ENCODE measurements at places on chromosomes 6 and 20.

DNA sequence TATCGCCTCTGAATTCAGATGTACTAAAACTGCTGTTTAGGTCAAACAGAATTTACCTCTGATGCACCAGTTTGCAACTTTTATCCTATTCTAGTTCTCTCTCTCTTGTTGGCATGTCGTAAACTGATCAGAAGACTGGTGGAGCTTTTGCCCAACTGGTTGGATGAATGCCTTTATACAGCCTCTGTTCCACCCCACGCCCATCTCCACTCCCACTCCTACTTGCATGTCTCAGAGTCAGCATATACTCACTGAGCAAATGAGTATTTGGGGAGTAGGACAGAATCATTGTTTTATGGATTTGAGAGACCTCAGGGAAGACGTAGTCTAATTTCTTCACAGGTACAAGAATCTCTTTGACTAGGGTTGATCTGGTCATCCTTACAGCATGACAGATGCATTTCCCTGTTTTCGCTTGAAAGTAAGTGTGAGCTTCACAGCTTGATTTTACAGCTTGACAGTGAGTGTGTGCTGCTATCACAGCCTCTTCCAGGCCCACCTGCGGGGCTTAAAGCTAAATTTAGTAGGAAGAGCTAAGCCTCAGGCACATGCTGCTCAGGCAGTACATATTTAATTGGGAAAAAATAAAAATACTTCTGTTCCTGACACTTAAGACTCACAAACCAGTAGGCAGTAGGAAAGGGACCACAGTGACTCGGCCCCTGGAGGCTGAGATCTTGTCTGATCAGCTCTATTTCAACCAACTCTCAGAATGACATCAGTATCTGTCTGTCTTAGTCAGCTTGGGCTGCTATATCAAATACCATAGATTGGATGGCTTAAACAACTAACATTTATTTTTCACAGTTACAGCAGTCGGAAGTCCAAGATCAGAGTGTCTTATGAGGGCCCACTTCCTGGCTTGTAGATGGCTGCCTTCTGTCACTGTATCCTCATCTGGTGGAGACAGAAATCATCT lies 30.4 kb downstream of the TRMT6 start:
- DNase-seq = no peak

GRCh38 chr6:158290659-158291058 lies 21.6 kb upstream of the TULP4 start:
- DNase-seq = peak; percentile 52

GRCh38 chr20:21006611-21007010 lies 99.5 kb downstream of the LINC00237 start:
- no peak for DNase-seq

DNA sequence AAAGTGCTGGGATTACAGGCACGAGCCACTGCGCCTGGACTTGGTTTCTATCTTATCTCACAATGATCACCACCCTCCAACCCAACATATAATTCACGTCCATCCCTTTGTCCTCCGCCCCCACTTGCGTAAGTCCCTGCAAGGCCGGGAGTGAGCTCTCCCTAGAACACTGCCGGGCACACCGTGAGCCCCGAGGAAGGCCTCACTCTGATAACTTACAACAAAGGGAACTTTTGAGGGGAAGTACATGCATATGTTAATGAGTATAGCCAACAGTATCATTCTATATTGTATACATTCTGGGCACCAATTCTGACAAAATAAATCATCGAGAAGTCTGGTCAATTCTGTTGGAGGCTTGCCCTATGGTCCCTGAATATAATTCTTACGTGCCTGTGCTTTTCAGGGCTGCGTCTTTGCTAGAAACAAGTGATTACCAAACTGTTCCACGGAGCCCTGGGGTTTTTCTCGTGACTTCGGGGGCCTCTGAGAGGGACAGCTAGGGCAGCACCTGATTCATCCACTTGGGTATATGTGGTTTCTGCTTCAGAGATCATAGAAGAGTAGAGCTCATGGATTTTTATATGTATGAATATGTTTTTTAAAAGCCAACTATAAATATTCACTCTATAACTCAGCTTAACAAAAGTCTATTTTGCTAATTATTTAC lies 469.8 kb upstream of the AGPAT4 start:
- DNase-seq = no peak

GRCh38 chr6:85126485-85127167 lies 323.3 kb upstream of the NT5E start:
- no peak for DNase-seq

GRCh38 chr20:58816051-58816450 lies 34.7 kb downstream of the GNAS-AS1 start:
- DNase-seq = no peak

DNA sequence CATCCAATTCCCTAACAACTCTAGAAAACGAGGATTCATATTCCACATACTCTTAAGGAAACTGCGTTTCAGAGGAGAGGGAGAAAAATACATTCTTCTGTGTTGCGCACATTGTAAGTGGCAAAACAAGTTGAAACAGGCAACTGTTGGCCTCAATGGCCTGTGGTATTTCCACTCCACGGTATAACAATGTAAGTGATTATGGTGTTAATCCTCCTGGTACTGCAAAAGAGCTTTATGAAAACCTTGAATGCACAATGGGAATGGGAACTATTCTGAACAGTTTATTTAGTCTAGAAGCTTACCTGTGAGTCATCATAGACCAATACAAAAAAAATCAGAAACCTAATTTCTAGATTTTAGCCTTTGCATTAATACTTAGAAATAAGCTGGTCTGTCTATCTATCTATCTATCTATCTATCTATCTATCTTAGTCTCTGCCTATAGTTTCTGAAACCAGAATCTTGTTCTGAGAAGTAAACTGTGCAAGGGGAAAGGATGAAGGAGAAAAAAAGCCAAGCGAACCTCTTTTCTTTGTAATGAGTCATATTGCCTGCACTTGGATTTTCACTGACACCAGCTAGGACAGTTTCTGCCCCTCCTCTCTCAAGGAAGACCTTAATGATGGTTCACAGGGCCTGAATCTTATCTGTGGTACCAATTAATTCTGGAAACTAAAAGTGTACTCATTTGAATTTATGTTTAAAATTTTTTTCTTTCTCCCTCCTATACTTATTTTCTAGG lies 101.5 kb downstream of the RNF144B start:
- DNase-seq = no peak

Measured in stimulated activated CD4-positive, alpha-beta T cell treated with anti-CD3 and anti-CD28 coated beads, Interleukin-12 subunit alpha, Interleukin-12 subunit beta, amount 100 ng/mL, for 48 hours (primary cell).